ENCODE measurements at places on chromosomes 16 and 17. TPM values are rescaled to one million over a fixed set of nuclear protein-coding genes. Genes with fewer than 3 reads are reported as not detected.

DNA sequence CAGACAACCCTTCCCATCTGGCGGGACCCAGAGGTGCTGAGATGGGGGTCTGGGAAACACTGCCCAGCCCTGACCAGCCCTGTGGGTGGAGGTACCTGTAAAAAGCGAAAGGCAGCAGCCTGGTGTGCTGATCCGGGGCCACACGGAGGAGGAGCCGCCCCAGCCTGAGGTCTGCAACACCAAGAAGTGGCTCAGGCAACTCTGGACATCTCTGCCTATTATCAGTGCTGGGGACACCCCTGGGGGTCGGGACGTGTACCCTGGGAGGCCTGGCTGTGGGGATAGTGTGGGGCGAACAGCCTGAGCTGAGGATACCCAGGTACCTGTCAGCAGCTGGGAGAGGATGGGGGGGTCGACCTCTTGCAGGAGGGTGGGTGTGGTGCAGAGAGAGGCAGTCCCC, 18.0 kb downstream of the ZNF276 start:
- DNase-seq: no peak

GRCh38 chr16:75590920-75591843, 25.0 kb downstream of the GABARAPL2 start:
- peak; percentile 86 for DNase-seq

DNA sequence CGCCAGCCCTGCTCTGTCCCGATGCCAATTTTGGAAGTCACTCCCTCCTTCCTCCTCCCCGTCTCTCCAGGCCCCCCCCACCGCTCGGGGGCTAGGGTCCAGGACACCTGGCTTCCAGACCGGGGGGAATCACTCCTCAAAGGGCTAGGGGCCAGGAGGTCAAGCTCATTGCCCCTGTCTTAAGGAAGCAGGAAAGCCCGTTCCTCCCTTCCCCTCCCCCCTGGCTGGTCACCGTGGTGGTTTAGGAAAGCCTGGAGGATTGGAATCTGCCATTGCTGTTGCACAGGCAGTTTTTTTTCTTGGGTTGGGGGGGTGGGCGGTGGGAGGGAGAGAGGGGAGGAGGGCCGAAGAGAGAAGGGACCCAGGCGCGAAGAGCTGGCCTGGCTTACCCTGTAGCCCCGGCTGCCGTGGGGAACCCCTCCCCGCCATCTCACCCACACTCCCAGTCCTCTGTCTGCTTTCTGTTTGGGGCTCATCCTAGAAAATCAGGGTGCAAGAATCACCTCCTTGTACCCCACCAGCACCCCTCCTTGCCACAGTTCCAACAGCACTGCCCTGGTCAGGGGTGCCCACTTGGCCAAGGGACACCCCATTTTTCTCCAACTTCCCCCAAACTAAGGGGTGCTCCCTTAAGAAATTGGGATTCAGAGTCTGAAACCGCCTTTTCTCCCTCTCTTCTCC, 2.9 kb upstream of the BCL6B start:
- DNase-seq: no peak

GRCh38 chr17:67639979-67640378, 77.8 kb upstream of the NOL11 start:
- DNase-seq: no peak

DNA sequence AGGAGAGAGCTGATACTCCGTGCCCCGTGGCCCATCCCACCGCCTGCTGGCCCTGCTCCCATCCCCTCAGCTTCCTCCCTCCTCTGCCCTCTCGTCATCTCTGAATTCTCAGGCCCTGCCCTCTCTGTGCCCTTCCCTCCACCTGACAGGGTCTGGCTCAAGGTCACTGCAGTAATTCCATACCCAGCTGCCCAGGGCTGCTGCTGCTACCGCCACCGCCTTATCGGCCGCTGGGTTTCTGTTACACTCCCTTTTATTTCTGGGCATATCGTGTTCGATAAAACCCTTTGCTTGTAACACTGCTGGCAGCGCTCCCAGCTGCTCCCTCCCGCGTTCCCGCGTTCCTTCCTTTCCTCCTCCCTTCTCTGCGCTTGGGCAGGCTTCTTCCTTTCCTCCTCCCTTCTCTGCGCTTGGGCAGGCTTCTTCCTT, 1.2 kb downstream of the EPN3 start:
- DNase-seq: no peak

Gene TBC1D3B
- total RNA-seq: not detected

- DNase-seq: no peak
These were observed 396.7 kb upstream of the MAF start for GRCh38 chr16:79997257-79997656.

Gene KCNH6
- total RNA-seq: not detected

Gene TBC1D3G
- not detected for total RNA-seq

DNA sequence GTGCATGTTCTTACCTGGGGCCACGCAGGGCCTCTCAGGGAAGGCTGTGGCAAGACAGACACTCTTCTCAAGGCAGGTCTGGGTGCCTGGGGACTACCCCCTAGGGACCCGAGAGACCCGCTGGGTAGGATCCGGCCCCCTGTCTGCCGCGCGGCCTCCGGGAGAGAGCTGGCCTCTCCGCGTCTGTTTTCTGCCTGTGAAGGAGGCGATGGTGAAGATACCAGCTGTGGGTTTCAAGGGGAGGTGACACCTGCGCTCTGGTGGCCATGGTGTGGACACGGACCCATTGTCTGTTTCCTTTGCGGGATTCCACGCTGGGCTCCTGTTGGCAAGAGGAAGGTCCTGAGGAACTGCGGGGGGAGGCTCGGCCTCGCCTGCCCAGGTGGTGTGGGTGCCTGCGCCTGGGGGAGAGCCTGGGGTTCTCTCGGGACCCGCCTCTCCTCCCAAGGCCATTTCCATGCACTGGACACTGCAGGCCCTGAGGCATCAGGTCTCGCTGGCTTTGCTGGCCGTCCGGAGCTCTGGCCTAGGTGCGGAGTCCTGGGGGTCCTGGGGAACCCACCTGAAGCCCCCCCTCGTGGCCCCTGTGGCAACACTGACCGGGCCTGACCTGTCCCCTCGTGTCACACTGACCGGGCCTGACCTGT, 12.2 kb upstream of the METRNL start:
- no peak for DNase-seq

- no peak for DNase-seq
These were observed 5.6 kb downstream of the STAT5B start for GRCh38 chr17:42270596-42270995.

Gene DRC3
- 1.7 TPM for total RNA-seq

Gene PRR11
- 1.5 TPM for total RNA-seq

DNA sequence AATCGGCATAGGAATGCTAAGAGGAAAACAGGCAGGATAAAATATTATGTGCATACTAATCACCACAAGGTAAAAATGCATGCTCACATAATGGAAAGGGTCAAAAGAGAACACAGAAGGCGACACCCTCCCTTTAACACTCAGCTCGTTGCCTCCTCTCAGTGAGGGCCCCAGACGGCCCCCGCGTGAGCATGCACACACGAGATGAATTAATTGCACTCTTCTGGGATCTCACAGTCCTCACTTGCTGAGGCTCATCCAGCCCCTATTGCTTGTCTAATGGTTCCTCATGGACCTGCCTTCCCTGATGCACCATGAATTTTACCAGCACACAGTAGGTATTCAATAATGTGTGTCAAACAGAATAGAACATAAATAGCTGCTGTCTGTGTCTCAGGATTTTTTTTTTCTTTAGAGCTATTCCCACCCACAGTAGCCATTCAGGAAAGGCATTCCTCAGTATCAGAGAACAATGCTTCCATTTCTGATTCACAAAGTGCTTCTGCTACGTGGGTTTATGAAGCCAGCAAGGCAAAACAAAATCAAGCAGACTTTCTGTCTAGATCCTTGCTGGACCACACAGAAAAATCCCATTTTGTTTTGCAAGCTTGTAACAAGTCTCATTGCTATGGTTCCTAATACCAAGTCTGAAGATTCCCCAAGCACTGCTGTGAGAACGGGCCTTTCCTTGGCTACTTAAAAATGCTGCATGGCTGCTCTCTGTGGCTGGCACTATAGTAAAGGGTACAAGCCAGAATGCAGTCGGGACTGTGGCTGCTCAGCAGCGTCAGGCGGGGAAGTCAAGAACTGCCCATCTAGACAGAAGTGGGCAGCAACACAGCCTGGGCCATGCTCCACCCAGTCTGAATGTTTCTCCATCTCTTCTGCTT, 43.6 kb downstream of the TOM1L2 start:
- no peak for DNase-seq

Gene ASPA
- 1.0 TPM for total RNA-seq

DNA sequence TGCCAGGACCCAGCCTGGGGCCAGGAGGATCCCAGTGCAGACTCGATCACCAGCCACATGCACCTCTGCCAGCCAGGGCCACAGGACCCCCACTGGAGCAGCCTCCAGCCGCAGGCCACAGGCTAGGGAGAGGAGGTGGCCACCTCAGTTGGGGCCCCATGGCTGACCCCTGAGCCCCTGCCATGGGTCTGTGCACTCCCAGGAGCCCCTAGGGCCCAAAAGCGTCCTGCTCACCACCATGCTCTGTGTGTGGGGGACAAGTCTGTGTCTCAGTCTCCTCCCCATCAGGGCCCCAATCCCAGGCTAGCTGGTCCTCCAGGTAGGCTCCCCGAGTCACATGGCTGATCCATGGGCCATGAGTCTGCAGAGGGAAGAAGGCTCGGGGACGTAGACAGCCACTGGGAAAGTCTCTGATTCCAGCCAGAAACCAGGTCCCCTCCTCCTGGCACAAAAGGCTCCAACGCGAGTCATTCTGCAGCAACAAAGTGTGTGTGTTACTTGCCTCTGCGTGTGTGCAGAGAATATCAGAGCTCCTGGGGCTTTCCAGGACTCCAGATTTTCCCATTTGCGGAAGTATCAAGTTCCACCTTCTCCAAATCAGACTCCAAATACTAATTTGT, 6.1 kb upstream of the PRSS8 start:
- no peak for DNase-seq

DNA sequence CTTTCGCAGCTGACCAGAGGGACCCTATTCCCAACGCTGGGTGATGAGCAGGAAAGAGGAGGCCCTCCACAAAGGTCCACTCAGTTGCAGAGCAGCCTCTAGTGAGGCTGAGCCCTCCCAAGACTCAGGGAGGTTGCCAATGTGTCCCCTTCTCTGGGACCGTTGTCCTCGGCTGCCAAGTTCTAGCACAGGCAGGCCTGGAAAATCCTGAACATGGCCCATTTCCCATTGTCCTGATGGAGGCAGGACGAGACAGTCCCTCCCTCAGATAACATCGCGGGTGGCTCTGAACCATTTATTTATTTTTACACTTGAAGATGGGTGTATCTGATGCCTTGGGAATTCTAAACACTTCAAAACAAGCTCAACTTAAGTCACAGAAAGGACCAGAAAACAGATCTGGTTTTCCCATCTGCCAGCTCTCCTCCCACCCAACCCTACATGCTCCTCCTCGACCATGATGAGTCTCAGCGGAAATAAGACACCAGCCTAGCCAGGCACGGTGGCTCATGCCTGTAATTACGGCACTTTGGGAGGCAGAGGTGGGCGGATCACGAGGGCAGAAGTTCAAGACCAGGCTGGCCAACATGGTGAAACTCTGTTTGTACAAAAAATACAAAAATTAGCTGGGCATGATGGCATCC, 12.8 kb downstream of the CDIP1 start:
- no peak for DNase-seq

Gene VPS9D1
- total RNA-seq: 7.3 TPM

- no peak for DNase-seq
These were observed 1.0 kb upstream of the KRT20 start for GRCh38 chr17:40886090-40886489.

GRCh38 chr16:66513111-66513723, 36.7 kb downstream of the TK2 start:
- no peak for DNase-seq

Gene ZNF213
- 7.3 TPM for total RNA-seq

DNA sequence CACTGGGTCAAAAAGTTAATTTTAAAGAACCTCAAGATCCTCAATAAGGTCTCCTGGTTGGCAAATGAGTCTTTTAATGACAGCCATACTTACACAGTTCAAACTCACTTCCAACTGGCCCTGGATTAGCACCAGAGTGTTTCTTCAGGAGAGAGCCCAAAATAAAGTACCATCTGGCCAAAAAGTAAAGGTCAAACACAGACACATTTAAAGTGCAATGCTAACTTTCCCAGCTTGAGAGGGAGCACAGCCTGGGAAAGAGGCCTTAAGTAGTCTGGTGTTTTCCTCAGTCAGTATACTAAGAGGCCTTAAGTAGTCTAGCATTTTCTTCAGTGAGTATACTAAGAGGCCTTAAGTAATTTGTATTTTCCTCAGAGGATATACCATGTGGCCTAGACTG, 46.6 kb upstream of the ERN1 start:
- no peak for DNase-seq

GRCh38 chr17:28702026-28702751, 9.5 kb downstream of the PROCA1 start:
- DNase-seq: no peak

- no peak for DNase-seq
These were observed 199.4 kb downstream of the PHKB start for GRCh38 chr16:47660540-47660939.

Gene PPY
- not detected for total RNA-seq

Gene OSGIN1
- 6.0 TPM for total RNA-seq

GRCh38 chr16:1510941-1511351, 17.8 kb downstream of the TELO2 start:
- DNase-seq: no peak

DNA sequence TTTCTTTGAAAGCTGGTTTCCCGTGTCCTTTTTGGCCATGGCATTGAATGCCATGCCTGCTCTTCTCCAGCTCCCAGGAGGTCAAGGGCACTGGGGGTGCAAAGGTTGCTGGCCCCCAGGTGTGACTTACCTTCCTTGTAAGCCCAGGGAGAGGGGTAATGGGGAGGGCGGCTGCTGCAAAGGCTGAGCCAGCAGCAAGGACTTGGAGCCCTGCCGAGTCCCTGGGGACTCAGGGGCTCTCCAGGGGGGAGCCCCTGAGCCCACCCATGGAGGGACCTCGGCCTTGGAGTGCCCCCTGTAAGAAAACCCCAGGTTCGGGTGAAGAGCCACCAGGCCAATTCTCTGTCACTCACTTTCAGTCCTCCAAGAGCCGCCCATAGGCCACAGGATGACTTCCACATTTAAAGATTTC, 5.9 kb upstream of the CCL22 start:
- DNase-seq: peak; percentile 21

Gene GRB7
- total RNA-seq: 5.8 TPM

DNA sequence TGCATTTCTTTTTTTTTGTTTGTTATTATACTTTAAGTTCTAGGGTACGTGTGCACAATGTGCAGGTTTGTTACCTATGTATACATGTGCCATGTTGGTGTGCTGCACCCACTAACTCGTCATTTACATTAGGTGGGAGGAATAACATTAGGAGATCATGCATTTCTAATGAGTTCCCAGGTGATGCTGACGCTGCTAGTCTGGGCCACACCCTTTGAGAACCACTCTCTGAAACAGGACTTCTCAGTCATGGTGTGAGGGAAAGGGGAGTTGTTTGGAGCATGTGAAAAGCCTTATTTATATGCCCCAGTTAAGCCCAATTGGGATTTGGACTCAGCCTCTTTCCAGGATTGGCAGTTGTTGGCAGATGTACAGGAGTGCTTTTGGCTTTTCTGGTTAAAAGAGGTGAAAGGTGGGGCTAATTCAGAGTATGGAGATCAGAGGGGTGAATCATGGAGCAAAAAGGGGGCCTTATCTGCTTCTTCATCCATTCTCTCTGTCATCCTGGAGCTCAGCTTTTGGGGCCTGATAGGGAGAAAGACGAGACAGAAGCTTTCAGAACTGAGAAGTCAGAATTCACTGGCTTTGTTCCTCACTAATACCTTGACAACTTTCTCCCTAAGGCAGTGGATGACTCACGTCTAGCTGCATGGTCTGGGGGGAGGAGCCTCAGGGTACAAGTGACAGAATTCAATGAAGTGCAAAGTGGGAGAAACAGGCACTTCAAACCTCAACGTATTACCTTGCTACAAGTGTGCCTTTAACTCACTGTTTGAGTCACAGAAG, 180.0 kb upstream of the CACNG3 start:
- peak; percentile 1 for DNase-seq
